Chondrocyte (in vitro differentiated cells): ENCODE measurements at places on chromosomes 6 and 20. TPM values are rescaled to one million over a fixed set of nuclear protein-coding genes. Genes with fewer than 3 reads are reported as not detected.

The PPP1R14C gene
- total RNA-seq: 1.5 to 3.4 TPM (median 3.3 TPM) in 3 replicates

DNA sequence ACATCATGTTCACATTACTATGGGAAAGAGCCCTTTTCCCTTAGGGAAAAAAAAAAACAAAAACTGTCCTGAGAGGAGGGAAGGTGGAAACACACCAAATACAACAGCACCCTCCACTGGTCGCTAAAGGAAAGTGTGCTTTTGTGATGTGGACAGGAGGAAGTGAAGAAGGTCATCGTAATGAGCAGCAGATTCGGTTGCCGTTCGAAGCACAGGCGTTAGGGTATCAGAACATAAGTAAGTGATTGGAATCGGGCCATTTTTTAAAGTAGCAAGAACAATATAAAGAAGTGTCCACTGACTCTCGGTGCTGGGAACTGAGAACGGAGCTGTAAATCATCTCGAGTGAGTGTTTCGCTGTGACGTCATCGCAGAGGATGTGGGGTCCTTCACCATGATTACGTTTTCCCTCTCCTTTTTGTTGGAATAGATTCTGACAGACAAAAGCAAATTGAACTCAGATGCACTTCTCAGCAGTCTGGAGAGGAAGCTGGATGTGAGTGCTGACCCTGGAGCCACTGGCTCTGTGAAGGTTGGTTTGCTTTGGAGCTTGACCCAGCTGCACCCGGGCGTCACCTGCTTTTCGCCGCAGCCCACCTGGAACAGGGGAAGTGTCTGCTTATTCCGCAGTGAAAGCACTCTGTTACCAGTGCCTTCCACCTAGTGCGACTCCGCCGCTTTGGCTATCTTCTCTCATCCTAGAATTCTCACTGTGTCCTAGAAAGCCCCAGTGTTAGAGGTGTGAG, 203.6 kb upstream of the GMDS start:
- H3K27me3 ChIP-seq: no peaks in the 10 kb centered on the region
- peak overlapping the region; percentile 70 for H3K27ac ChIP-seq
- H3K4me1 ChIP-seq: peaks cover 26% of the 10 kb centered on the region
- no peak for DNase-seq
- H3K4me3 ChIP-seq: peak overlapping the region; percentile 65

DNA sequence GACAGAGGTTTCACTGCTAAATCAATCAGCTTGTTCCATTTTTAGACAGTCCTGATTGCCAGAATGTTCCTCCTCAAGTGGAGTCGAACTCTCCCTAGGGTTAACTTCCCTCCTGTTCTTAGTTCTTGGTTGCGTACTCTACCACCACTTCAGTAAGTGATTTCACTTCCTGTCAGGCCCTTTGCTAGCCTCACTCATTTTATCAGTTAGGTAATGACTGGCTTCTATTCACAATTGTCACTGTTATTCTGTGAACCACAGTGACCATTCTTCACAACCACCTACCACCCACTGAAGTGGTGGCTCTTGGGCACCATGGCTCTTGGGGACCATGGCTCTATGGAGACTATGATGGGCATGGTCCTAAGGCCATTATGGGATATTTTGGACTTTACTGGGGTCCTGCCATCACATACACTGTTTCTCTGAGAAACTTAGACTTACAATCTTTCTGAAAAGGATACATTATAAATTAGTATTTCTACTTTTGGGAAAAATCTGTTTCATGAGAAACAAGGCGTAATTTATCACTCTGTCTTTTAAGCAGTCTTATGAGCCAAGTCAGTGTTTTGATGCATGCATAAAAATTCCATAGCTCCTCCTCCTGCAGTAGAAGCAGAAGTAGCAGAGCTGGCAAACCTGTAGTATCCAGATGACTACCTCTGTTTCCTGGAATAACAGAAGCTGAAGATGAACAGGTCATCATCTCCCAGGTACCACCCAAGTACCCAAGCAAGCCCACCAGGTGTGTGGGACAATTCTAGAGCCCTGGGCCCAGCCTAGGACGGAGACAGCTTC, 66.3 kb downstream of the ATXN1 start:
- H3K27me3 ChIP-seq: no peaks in the 10 kb centered on the region
- H3K4me3 ChIP-seq: no peak overlapping the region
- peaks cover 37% of the 10 kb centered on the region for H3K4me1 ChIP-seq

The TRIM40 gene
- not detected in 3 replicates for total RNA-seq

GRCh38 chr20:5735845-5736510, 14.2 kb upstream of the SHLD1 start:
- H3K36me3 ChIP-seq: no peaks in the 10 kb centered on the region
- H3K4me1 ChIP-seq: no peaks in the 10 kb centered on the region
- H3K27ac ChIP-seq: no peak overlapping the region
- H3K27me3 ChIP-seq: peaks cover 24% of the 10 kb centered on the region
- no peak for DNase-seq
- no peak overlapping the region for H3K4me3 ChIP-seq

DNA sequence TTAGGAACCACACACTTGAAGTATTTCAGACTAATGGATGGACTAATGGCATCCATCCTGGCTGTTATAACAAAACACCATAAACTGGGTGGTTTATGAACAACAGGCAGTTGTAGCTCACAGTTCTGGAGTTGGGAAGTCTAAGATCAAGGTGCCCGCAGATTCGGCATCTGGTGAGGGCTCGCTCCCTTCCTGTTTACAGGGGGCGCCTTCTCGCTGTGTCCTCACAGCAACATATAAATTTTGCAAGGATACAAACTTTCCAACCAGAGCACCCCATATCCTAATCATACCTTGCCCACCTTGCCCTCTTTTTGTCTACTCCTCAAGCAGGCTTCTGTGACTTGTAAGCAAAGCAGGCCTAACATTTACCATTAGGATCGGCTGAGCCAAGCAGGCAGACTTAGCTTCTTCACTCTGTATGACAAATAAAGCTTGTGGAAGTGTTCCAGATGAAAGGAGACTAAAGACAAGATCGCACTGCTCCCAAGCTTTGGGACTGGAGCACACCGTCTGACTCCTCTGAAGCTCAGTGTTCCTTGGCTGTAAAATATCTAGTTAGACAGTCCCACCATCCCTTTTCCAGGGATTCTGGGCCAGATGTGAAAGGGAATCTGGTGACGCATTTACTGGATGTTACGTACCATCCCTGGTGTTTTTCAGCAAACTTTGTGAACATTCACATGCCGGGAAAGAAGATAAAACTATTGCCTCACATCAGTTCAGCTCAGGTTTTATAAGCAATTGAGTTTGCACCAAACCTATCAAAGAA, 34.9 kb downstream of the GFOD1 start:
- H3K36me3 ChIP-seq: no peaks in the 10 kb centered on the region
- H3K27ac ChIP-seq: no peak overlapping the region
- H3K4me1 ChIP-seq: peaks cover 14% of the 10 kb centered on the region
- H3K27me3 ChIP-seq: no peaks in the 10 kb centered on the region
- DNase-seq: no peak
